ENCODE measurements at places on chromosomes 4 and X.

GRCh38 chr4:34466411-34466810 lies 1777.9 kb downstream of the ARAP2 start:
- DNase-seq = no peak

GRCh38 chrX:50613846-50614245 lies 143.2 kb upstream of the DGKK start:
- DNase-seq = no peak

- peak; percentile 52 for DNase-seq
These were observed 25.4 kb downstream of the TMSB4X start for GRCh38 chrX:13000301-13000811.

- DNase-seq = no peak
These were observed 21.7 kb downstream of the TMEM184C start for GRCh38 chr4:147638942-147639341.

DNA sequence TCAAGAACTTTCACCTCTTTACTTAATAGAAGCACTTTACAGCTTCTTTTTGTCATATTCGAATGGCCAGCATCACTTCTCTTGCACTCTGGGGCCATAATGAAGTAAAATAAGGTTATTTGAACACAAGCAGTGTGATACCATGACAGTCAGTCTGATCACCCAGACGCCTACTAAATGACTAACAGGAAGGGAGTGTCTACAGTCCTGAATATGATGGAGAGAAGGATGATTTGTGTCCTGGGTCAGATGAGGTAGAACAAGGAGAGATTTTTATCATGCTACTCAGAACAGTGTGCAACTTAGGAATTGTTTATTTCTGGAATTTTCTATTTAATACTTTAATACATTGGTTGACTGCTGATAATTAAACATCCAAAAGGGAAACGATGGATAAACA lies 284.2 kb upstream of the F9 start:
- DNase-seq = no peak
